ENCODE measurements at places on chromosomes 3 and 15. TPM values are rescaled to one million over a fixed set of nuclear protein-coding genes. Genes with fewer than 3 reads are reported as not detected.

DNA sequence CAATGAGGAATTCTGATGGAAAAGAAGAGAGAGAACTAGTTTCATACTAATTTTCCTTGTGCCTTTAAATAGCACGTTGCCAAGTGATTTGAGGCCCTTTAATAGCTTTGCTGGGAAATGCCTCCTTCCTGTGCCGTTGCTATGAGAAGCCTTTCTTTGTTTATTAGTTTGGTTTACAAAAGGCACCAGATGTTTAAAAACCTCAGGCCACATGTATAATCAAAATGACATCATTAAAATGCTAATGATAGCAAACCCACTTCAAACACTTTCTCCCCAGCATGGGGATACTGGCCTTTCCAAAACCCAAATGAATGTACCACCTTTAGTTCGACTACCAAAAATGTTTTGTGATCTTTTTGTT is 50.0 kb upstream of the TBC1D23 start:
- DNase-seq: peak; percentile 69

Gene SLC2A2
- not detected for total RNA-seq

DNA sequence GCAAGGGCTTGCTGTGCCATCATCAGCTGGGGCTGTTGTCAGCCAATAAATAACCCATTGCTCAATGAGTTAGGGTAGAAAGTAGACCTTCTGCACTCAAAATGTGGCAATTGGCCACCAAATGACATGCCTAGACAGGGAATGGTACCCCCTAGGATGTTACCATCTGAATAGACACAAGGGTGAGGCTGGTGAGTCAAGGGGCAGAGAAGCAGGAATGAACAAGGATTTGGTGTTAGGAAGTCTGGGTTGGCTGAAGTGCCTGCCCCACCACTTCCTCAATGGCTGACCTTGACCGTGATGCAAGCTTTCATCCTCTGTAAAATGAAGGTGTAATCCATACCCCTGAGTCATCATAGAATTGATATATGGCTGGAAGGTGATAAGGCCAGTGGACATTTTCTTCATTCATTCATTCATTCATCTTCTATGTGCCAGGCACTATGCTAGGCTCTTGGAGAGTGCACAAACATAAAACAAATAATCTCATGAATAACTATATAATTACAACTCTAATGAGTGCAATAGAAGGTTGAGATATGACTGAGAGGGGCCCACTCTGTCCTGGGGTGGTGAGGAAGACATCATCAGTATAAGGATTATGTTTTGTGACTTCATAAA is 4.4 kb upstream of the CA12 start:
- no peak for DNase-seq

Gene ATR
- 22.1 TPM for total RNA-seq

Gene MORC1
- total RNA-seq: not detected

Gene ECE2
- not detected for total RNA-seq

DNA sequence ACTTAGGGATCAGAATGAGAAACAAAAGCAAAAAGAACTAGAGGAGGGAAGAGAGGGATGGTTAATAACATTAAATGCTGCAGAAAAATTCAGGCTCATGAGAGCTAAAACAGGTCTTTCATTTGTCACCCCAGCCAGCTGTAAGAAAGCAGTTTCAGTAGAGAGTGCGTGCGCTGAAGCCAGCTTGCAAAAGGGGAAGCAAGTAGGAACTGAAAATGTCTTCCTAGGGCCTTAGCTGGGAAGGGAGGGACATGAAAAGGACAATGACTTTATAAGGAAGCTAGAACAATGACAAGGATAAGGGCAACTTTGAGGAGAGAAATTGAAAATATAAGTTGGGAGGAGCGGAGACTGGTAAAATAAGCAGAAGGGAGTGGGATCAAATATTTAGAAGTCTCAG is 3.1 kb downstream of the CIAO2A start:
- DNase-seq: no peak

Gene SMCO1
- total RNA-seq: not detected

DNA sequence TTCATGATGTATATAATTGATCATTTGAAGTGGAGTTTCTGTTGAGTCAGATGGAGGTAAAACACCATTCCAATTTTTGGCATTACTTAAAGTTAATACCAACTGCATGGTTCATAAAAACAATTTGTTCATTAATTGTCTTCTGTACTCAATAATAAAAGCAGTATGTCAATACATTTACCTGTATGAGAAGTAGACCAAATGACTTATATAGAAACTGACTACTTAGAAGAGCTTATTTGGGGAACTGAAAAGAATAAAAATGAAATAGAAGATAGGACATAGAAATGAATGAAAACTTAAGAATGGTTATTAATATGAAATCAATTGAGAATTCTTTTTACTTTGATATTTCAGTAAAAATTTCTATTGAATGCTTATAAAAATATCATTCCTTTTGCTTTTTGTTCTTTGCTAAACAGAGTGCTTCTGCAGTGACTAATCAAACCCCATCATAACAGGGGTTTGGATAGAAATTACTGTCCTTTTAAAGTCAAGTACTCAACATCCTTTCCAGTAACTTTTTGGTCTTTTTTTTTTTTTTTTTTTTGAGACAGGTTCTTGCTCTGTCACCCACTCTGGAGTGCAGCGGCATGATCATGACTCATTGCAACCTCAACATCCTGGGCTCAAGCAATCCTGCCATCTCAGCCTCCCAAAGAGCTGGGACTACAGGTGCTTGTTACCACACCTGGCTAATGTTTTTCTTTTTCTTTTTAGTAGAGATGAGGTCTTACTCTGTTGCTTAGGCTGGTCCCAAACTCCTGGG is 6.5 kb upstream of the CRYBG3 start:
- DNase-seq: no peak

GRCh38 chr15:28243901-28244300 is 78.1 kb downstream of the HERC2 start:
- DNase-seq: no peak

Gene ZNF80
- total RNA-seq: not detected

DNA sequence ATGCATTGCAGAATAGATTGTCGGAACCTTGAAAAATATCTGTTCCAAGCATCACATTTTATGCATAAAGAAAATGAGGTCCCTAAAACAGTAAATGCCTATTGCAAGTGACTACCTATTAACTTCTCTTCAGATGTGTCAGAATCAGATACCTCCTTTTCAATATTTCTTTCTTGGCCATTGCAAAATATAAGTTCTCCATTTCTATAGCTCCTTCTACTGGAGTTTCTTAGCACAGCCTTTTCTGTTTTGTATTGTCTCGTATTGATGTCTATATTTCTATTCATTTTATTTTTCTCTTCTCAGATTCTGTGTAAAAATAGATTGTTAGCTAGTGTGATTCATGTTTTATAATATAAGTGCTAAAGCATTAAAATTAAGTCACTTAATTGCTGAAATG is 63.4 kb downstream of the PPARG start:
- DNase-seq: no peak

- no peak for DNase-seq
Observed at GRCh38 chr3:100163787-100164186, 49.5 kb upstream of the FILIP1L start.

Gene RAB6B
- total RNA-seq: 0.59 TPM

Gene AAGAB
- 41.8 TPM for total RNA-seq

Gene CAMK2N2
- not detected for total RNA-seq

- no peak for DNase-seq
Observed at GRCh38 chr3:43728947-43729346, 38.2 kb downstream of the ABHD5 start.

Gene LYSMD4
- 11.2 TPM for total RNA-seq

GRCh38 chr3:58529516-58530353 is 7.3 kb downstream of the ACOX2 start:
- DNase-seq: peak; percentile 41

GRCh38 chr3:78863306-78864203 is 904.2 kb downstream of the ROBO1 start:
- no peak for DNase-seq
